ENCODE measurements at places on chromosomes 16 and 17. TPM values are rescaled to one million over a fixed set of nuclear protein-coding genes. Genes with fewer than 3 reads are reported as not detected.

Gene DNAI2
- total RNA-seq, result not detected

Gene P2RX5
- total RNA-seq, result 4.0 TPM

Gene SHBG
- total RNA-seq, result 0.37 TPM

Gene KIF18B
- total RNA-seq, result 1.7 TPM

Gene ZSCAN10
- total RNA-seq, result not detected

Gene SPATA22
- not detected for total RNA-seq

Gene NATD1
- total RNA-seq, result 3.6 TPM

Gene HIGD1B
- not detected for total RNA-seq

Gene CES5A
- not detected for total RNA-seq

Gene TPSD1
- total RNA-seq, result not detected

Gene EVPLL
- total RNA-seq, result not detected

Gene KRT33A
- total RNA-seq, result not detected

Gene DLX3
- total RNA-seq, result not detected

Gene CREBBP
- 20.3 TPM for total RNA-seq

Gene CLEC18B
- total RNA-seq, result 0.33 TPM

Gene LAT
- total RNA-seq, result 0.33 TPM

Gene PRDM7
- total RNA-seq, result not detected
